ENCODE measurements at places on chromosomes 12 and 14. TPM values are rescaled to one million over a fixed set of nuclear protein-coding genes. Genes with fewer than 3 reads are reported as not detected.

DNA sequence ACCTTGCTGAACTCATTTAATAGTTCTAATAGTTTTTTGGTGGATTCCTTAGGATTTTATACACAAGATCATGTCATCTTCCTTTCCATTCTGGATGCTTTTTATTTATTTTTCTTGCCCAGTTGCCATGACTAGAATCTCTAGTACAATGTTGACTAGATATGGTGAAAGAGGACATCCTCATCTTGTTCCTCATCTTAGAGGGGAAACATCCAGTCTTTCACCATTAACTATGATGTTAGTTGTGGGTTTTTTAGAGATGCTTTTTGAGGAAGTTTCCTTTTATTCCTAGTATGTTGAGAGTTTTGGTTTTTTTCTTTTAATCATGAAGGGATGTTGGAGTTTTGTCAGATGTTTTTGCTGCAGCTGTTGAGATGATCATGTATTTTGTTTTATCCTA is 8.7 kb downstream of the ANKRD13A start:
- H3K27ac ChIP-seq: no peak overlapping the region
- peaks cover 95% of the 10 kb centered on the region for H3K4me1 ChIP-seq
- H3K36me3 ChIP-seq: peaks cover 7% of the 10 kb centered on the region
- H3K4me3 ChIP-seq: no peak overlapping the region

- H3K4me3 ChIP-seq: no peak overlapping the region
- H3K27ac ChIP-seq: no peak overlapping the region
- H3K27me3 ChIP-seq: no peaks in the 10 kb centered on the region
- H3K4me1 ChIP-seq: peaks cover 28% of the 10 kb centered on the region
Observed at GRCh38 chr14:23563473-23564180, 4.0 kb downstream of the AP1G2 start.

Gene MSI1
- total RNA-seq: not detected

DNA sequence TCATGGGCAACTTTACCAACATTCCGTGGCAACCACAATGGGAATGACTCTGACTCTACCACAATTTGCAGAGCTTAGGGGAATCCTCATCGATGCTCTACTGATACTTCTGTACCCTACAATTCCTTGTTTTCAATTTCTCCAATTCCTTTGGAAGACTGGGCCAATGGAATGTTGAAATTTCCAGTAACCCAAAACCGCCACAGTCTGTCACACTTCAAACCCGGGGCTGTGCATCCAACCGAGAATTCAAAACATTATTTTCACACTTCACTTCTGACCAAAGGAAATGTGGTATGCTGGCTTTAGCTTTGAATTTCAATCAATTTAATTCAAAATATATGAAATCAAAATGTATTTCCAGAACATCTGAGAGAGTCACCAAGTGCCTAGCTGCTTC is 951.4 kb downstream of the VRK1 start:
- H3K4me3 ChIP-seq: no peak overlapping the region
- no peak for DNase-seq
- H3K27me3 ChIP-seq: no peaks in the 10 kb centered on the region
- no peaks in the 10 kb centered on the region for H3K36me3 ChIP-seq

DNA sequence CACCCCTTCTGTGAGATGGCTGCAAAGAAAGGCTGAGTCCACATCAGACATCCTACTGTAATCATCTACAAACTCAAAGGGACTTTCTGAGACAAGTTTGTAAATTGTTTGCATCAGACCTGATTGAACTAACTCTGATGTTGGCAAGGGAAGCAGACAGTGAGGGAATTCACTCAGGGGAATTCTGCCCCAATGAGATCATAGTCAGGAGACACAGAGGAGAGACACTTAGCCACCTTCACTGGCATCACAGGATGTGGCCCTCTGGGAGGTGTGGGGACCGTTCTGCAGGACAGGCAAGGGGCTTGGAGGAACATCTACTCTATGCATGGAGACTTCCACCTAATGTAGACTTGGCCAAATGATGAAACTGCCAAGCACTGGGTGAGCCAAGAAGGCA is 70.7 kb upstream of the DDX11 start:
- no peak overlapping the region for H3K27ac ChIP-seq
- no peak overlapping the region for H3K4me3 ChIP-seq
- H3K27me3 ChIP-seq: no peaks in the 10 kb centered on the region
- no peak for DNase-seq

DNA sequence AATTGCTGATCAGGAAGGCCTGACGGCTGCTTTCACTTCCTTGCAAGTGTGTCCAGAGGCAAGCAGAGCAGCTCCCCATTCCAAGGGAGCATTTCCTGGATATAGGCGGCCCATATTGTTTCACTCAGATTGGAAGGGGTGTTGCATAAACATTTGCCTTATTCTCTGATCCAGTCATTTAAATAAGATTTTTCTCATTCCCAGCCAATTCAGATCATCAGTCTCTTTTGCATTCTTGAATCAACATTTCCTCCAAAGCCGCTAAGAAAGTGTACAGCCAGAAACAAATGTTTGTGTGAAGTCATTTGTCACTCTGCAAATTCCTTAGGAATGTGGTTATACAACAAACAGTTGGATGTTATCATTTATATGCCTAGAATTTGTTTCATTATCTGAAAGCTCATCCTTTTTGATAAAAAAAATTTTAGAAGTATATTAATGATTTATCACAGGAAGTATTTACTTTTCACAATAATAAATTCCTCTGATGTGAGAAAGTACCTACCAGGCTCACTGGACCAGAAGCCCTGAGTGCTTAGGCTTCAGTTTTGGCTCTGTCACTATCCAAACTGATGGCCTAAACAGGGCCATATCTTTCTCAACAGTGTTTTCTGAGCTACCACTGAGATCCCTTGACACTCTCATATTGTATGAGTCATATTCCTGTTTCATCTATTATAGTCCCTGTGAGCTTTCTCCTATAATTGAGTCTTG is 379.6 kb downstream of the CCDC91 start:
- no peaks in the 10 kb centered on the region for H3K27me3 ChIP-seq
- no peaks in the 10 kb centered on the region for H3K4me1 ChIP-seq
- no peak for DNase-seq
- H3K4me3 ChIP-seq: no peak overlapping the region
- no peaks in the 10 kb centered on the region for H3K36me3 ChIP-seq

Gene RNASE7
- not detected for total RNA-seq

GRCh38 chr12:107317751-107318555 is 224.6 kb upstream of the CRY1 start:
- H3K27ac ChIP-seq: peak overlapping the region; percentile 46
